ENCODE measurements at places on chromosomes 4 and X.

DNA sequence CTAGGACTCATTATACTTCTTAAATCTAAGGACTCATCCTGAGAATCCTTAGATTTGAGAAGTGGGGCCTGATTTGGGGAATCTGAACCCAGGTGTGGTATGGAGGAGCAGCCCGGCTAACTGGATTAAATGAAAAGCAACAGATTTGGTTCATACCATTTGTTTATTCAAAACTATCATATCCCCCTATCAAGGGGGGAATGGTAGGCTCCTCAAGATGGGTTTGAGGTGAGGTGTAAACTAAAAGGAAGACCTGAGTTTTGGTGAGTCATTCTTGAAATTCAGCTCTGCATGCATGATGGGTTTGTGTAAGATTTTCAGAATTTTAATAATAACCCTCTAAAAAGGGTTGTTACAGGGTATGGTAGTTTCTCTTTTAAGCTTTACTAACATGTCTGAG lies 53.4 kb downstream of the CASP6 start:
- DNase-seq, result no peak

GRCh38 chr4:79913581-79913980 lies 159.4 kb downstream of the ANTXR2 start:
- no peak for DNase-seq

- no peak for DNase-seq
Observed at GRCh38 chr4:115437739-115438138, 324.3 kb upstream of the NDST4 start.

- DNase-seq, result no peak
Observed at GRCh38 chrX:118720058-118720707, 7.2 kb upstream of the IL13RA1 start.

GRCh38 chrX:119984652-119985051 lies 41.1 kb upstream of the NKAP start:
- DNase-seq, result no peak

- peak; percentile 61 for DNase-seq
Observed at GRCh38 chr4:8267077-8267476, 2.5 kb upstream of the HTRA3 start.

GRCh38 chr4:5479518-5480060 lies 228.8 kb downstream of the EVC2 start:
- no peak for DNase-seq

DNA sequence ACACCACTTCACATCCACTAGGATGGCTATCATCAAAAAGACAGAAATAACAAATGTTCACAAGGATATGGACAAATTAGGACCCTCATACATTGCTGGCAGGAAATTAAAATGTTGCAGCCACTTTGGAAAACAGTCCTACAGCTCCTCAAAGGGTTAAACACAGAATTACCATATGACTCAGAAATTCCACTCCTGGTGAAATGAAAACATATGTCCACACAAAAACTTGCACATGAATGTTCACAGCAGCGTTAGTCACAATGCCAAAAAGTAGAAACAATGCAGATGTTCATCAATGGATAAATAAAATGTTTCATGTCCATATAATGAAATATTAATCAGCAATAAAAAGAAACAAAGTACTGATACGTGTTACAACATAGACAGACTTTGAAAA lies 15.1 kb downstream of the S100G start:
- no peak for DNase-seq

DNA sequence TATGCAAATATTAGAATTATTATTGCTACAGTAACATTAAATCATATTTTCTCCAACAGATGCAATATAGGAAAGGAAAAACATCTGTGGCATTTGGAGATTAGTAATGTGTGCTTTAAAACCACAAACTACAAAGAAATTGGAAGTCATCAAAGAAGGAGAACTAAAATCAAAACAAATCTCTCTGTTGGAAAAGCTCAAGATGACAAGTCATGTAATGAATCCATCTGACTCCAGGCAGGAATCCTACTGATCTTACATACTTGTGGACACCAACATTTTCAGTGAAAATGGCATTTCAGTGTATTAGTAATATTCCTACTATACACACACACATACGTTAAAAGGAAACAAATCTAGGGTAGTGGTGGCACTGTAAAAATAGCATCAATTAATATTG lies 98.2 kb downstream of the SLC39A8 start:
- DNase-seq, result no peak

DNA sequence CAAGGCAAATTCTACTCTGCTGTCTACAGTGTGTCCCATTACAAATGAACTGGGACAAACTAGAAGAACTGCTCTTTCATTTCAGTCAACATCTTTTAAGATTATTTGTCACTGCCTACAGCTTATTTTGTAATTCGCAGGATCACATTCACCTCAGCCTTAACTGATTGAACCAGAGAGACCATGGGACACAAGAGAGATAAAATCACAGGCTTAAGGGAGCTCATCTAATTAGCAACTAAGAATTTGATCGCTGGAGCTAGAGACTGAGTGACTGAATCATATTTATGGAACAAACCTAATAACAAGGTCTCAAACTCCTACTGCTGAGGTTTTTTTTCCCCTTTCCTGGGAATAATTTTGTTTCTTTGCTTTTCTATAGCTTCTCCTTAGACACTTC lies 898.2 kb downstream of the PCDH18 start:
- no peak for DNase-seq

DNA sequence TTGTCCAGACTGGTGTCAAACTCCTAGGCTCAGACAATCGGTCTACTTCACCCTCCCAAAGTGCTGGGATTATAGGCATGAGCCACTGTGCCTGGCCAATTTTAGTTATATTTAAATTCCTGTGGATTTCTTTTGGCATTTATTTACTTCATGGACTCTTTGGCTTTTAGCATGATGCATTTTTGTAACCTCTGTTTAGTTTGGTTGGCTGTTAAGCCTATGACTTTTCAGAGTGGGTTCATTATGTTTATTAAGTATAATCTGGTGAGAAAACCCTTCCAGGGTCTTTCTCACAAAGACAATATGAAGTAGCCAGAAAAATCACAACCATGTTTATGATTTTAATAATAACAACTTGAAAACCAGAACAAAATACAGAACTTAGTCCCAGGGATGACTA lies 49.4 kb downstream of the USP38 start:
- no peak for DNase-seq

- no peak for DNase-seq
Observed at GRCh38 chrX:30618160-30618765, 35.0 kb upstream of the GK start.

DNA sequence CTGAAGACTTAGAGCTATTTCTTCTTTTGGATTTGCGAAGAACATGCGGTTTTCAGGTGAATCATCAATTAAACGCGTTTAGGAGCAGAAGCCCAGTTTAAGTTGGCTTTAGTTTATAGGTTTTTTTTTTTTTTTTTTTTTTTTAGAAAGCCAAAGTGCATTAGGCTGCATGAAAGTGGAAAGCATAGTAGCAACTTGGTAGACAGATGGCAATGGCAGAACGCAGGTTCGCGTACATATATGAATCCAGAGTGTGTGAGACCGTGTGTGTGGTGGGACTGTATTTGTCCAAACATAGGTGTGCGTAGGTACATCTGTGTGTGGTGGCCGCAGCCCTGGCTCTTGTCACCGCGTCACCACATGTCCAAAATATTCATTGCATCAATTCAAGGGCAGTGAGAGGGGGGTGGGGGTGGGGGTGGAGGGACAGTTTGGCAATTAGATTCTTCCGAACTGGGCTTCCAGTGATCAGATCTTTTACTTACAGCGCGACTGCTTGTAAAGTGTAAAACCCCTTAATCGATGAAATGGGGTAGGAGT lies 901 bp downstream of the JADE1 start:
- DNase-seq, result peak; percentile 46

- DNase-seq, result no peak
Observed at GRCh38 chr4:88819818-88820697, 122.4 kb upstream of the NAP1L5 start.

GRCh38 chrX:46117234-46117633 lies 428.0 kb downstream of the ZNF674 start:
- no peak for DNase-seq

- no peak for DNase-seq
Observed at GRCh38 chr4:156523492-156523891, 448.1 kb downstream of the PDGFC start.

DNA sequence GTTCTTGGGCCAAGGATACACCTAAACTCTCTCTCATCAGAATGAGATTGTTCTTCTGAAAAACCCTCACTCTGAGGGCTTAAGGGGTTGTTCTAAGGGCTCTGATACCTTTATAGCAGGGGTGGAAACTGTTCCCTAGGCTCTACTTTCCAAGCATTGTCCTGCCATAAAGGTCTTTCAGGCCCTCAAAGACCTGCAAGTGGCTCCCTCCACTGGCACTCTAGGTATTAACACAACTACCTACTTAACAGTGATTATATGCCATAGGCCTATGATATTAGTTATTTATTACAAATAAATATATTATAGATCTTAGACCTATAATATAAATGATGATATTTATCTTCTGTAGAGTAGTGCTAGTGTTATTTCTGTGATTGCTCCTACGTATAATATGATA lies 473.7 kb upstream of the RPS6KA3 start:
- DNase-seq, result no peak

DNA sequence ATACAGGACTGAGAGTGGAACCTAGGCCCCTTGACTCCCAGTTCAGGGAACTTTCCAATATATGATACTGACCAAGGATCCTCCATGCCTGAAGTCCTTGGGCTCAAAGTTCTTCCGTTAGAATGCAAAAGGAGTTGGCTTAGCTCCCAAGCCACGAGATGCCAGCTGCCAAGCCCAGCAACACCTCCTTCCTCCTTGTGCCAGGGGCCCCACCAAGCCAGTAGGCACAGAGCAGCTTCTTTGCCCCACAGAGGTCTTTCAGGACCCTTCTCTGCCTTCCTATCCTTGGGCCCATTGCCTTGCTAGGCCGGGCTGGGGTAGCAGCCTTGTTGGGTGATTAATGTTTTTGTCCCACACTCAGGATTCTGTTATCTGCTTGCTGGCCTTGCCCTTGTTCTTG lies 105.6 kb downstream of the EFNB1 start:
- no peak for DNase-seq

- DNase-seq, result no peak
Observed at GRCh38 chrX:11666952-11667685, 1.4 kb upstream of the ARHGAP6 start.

- no peak for DNase-seq
Observed at GRCh38 chr4:110309675-110310074, 111.3 kb upstream of the ELOVL6 start.

- DNase-seq, result no peak
Observed at GRCh38 chrX:126027229-126027628, 138.9 kb downstream of the DCAF12L2 start.

DNA sequence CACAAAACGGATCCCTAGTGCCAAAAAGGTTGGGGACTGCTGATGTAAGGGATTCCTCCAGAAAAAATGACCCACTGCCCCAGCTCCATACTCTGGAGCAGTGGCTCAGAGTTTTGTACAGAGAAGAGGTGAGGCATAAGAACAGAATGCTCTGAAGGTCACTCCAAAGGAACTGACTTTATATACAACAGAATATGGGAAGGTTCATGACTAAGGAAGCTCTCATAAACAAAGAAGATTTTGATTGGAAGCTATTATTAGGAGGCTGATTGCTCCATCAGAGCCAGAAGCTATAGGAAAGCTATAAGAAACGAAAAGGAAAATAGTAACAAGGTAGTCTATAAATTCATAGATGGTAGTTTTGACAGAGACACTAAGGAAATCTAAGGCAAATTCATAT lies 203.1 kb downstream of the SLC7A11 start:
- DNase-seq, result no peak

- DNase-seq, result no peak
Observed at GRCh38 chrX:148535639-148536038, 35.2 kb downstream of the AFF2 start.

DNA sequence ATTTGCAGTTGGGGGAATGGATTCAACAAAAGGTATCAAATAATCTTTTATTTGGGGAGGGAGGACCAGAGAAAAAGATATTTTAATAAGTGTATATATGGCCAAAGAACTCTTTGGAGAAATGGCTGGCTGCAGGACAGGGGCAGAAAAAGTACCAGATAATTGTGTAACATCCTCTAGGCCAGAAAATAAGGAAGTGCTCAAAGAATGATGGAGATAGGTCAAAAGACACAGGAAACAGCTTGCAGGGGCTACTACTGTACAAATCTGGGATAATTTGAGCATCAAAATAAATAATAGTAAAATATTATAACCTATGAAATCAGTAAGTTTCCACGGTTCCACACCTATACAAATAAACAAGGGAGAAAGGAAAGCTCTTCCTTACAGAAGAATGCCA lies 34.8 kb downstream of the KLHL5 start:
- no peak for DNase-seq

DNA sequence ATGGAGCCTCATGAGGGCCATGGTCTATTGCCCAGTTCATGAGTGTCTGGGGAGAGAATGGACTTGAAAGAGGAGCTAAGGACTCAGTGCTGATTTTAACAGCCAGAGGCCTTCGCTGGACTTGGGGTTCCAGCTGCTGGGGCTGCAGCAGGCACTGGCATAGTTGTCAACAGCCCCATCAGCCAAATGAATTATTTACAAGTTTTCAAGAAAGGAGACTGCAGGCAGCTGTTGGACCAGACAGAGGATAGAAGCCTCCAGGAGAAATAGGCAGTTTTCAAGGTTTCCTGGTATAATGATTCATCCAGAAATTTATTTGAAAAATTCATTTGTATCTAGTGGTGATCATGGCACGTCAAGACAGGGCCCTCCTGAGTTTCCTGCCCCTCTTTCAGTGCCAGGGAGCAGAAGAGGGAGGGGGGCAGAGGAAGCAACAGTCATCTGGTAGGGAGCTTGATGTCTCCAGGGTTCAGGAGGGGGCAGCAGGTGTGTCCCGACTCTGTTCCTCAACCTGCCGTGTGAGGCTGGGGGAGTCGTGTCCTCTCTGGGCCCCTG lies 63.1 kb upstream of the GPR78 start:
- DNase-seq, result no peak

GRCh38 chr4:137122876-137123275 lies 409.4 kb downstream of the PCDH18 start:
- no peak for DNase-seq

DNA sequence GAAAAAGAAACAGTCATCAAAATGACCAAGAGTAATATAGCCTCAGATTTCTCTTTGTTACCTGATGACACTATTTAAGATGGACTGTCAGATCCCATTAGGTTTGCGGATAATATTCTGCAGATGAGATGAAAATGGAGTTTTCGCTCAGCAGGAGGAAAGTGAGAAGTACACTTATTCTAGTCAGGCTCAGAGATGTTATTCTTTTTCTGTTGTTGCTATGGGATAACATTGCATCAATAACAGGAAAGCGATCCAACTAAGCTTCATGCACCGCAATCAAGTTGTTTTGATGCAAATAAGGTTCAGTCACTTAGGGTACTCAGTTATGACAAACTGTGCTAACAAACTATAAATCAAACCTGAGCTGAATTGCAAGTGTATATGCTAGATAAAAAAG lies 415.0 kb downstream of the CCSER1 start:
- DNase-seq, result no peak

GRCh38 chr4:20544645-20545044 lies 155.6 kb upstream of the PACRGL start:
- DNase-seq, result no peak

- no peak for DNase-seq
Observed at GRCh38 chr4:124155239-124155638, 557.3 kb downstream of the ANKRD50 start.

- no peak for DNase-seq
Observed at GRCh38 chr4:5885733-5886132, 7.2 kb downstream of the CRMP1 start.
